Activated CD4-positive, alpha-beta T cell treated with anti-CD3 and anti-CD28 coated beads for 24 hours (primary cell): ENCODE measurements at places on chromosomes 5 and 9.

GRCh38 chr5:56962286-56962685 is 10.4 kb upstream of the MIER3 start:
- no peak for DNase-seq

DNA sequence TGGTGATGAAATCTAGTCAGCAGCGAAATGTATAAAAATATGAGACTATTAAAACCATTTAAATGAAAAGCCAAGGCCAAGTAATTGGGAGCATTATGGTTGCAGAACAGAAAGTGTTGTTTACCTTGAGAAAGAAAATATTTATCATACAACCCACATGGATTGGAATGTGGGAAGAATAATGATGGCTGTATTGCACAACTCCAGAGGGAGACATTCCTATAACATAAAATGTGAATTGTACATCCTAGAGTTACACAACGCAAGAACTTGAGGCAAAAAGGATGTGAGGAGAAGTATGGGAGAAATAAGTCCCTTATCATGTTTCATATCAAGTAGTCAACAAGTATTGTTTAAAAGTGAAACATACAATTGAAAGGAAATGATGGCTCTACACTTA is 1014.0 kb upstream of the SEMA6A start:
- DNase-seq: no peak

DNA sequence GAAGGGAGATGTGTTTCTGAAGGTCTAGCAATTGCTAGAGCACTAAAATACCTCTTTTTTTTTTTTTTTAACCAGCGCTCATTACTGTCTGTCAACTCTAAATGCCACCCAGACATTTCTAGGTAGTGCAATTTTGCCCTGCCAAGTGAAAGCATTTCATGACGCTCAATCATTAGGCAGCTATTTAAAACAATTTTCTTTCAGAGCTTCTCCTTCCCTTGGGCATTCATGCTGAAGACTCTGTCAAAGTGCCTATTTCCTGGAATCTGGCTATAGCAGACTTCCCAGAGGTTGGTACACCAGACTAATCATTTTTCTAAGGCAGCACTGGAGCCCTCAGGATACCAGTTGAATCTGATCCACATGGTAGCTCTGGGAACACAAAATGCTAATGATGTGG is 97.0 kb upstream of the ANKRD55 start:
- no peak for DNase-seq

DNA sequence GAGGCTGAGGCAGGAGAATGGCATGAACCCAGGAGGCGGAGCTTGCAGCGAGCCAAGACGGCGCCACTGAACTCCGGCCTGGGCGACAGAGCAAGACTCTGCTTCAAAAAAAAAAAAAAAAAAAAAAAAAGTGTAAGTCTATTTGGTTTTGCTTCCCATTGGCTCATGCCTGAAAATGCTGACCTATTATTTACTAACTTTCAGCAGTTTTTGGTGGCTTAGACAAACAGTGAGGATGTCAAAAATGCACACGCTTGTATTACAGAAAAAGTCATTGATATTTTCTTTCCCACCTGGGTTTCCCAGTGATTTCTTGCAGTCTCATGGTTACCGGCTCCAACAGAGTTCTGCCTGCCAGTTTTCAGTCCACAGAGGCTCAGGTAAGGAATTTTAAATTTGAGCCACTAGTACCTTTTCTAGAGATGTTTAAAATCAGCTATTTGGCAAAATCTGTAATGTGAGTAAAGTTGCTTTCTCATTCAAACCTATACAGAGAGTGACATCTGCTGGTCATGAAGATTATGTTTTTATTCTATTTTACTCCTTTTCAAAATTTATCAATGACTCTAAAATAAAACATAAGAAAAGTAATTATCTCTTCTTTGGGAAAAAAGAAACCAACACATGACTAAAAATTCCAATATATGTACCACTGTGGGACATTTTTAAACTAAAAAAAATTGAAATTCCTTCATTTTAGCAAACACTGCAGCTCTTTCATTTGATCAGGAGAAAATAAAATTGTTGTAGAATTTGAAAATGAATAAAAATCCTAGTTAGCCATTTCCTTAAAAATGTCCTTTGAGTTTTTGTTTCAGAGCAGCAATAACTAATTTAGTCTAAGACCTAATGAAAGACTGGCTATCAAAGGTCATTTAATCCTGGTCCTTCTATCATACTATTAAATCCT is 8.8 kb downstream of the FAM200C start:
- DNase-seq: no peak

DNA sequence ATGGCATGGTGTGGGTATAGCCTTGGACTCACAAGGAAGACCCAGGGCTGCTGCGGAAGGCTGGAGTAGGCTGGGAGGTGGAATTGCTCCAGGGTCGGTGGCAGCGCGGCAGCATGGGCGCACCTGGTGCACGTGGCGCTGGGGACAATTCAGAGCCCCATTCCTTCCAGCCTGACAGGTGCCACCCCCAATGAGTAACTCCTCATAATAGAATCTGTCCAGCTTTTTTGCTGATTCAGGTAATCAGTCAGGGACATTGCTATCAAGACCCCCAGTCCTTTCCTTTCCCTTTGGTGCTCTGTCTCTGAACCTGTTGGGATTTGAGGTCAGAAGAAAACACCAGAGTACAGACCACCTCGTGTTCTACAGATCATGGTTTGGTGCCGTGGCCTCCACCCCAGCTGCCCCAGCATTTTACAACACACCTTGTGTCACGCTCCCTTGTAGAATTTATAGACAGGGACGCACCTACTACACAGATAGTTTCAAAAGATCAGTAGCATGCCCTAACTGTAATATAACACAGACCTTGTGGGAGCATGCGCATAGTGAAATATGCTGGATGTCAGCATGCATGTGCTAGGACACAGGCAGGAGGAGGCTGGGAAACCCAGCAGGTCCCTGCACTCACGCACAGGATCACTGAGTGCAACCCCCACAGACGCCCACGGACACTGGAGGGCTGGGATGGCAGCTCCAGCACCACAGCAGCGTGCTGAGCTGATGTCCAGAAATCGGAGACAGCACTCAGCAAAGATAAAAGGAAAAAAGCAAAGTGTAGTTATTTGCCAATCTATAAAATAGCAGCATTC is 47.9 kb upstream of the CTSL start:
- DNase-seq: no peak

DNA sequence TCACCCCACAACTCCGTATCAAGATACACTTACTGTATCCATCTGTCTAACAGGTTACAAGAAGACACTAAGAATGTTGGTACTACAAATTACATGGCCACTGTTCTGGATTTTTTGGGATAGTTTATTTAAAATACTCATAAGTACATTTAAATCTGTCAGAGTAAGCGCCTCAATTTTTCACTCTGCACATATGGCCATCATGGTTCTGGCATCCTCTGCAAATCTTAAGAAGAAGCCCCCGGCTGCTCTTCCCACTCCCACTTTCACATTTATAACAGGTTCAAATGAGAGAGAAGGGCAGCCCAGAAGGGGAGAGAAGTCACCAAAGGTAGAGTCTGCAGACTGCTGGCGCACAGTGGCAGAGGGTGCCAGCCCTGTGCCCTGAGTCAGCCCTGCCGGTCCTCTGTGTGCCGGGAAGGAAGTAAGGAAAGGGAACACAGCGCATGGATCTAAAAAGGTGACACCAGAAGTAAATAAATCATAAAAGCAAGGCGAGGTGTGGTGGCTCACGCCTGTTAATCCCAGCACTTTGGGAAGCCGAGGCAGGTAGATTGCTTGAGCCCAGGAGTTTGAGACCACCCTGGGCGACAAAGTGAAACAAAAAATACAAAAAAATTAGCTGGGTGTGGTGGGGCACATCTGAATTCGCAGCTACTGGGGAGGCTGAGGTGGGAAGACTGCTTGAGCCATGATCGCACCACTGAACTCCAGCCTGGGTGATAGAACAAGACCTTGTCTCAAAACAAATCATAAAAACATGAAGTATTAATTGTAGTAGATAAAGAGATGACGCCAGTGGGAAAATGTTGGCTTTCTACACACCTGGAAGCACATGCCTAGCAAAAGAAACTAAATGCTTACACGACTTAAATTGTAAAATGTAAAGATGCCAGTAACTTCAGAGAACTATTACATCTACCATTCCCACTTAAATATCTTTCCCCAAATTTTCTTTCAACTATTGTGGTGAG is 30.0 kb downstream of the RNF130 start:
- no peak for DNase-seq

- no peak for DNase-seq
Measured at GRCh38 chr5:40226906-40227305, 452.8 kb upstream of the PTGER4 start.

DNA sequence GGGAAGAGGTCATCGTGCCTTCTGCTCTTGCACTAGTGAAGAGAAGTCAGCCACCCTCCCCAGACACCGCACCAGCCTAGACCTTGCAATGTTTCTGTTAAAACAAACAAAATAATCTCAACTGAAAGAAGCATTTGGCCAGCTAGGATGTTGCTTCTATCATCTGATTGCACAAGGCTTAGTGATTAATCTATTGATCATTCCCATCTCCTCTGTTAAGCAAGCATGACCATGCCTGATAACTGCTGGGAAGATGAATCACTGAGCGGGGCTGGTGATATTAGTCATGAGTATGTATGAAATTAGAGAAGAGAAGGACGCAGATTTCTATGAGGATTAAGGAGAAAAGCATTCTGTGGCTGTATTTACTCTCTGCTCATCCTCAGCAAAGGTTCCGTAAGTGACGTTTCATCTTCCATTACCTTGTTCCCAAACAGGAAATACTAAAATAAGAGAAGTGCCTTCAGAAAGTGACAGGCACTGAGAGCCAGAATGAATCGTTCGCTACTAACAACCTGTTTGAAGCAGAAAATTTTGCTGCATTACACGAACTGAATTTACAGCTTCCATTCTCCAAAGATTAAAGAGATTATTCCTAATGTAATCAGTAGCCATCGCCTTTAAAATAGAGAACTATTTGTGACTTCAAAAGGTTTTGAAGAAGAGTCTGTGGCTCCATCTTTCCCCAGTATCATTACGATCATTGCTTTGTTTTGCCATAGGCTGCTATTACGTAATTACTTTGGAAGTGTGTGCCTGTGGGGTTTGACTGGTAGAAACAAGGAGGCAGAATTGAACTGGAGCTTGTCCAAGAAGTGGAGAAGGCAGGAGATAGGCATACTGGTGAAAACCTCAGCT is 219.1 kb downstream of the MED10 start:
- no peak for DNase-seq

- no peak for DNase-seq
Measured at GRCh38 chr9:127711831-127712274, 3.6 kb downstream of the PTRH1 start.

GRCh38 chr5:115541611-115542010 is 3.0 kb downstream of the FEM1C start:
- no peak for DNase-seq

DNA sequence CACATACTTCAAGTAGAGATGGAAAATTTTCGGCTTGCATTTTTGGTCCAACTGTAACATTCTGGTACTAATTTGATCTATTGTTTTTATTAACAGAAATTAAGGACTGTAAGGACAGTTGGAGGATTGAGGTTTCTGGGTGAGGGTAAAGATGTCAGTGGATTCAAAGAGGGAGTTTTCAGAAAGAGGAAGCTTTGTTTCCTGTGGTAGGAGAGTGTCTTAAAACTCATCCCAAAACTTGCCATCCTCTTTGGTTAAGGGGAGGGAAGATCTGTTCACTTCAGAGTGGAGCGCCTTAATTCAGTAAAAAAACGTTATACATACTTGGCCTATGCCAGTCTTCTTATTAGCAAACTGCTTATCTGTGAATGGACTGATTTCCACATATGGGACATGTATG is 13.8 kb downstream of the CNTRL start:
- no peak for DNase-seq
